ENCODE measurements at places on chromosomes 2 and 18.

GRCh38 chr2:97932975-97933662 is 62.6 kb downstream of the TMEM131 start:
- DNase-seq, result no peak

DNA sequence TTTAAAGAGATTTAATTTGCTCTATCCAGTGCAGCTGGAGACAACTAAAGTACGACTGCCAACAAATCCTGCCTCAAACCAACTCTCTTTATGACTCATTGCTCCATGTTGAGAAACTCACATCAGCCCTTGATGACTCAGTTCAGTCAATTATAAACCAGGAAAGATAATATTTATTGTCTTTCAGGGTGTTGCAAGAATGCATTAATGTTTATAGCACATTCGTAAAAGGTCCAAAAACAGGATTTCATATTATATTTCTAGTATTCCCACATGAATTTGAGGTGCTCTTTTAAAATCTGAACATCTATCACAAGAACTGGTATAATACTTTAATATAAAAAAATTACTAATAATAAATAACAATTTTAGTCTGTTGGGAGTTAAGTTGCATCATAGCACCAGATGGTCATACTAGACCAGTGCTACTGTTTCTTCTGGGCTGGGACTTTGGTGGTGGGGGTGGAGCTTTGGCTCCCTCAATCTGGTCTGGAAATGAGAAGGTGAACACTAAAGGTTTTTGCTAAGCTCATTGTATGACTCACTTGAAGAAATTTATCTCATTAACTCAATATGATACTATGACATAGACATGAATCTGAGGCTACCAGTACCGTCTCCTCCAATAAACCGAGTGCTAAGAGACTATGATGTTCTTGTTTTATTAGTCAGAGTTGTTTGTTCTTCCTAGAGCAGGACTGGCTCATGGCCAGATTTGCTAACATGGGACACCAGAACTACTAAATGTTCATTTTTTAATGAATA is 26.6 kb upstream of the MAP3K20 start:
- no peak for DNase-seq

- DNase-seq, result no peak
Observed at GRCh38 chr2:10668402-10669012, 21.3 kb downstream of the NOL10 start.

- no peak for DNase-seq
Observed at GRCh38 chr2:224181534-224182155, 142.6 kb upstream of the SERPINE2 start.

DNA sequence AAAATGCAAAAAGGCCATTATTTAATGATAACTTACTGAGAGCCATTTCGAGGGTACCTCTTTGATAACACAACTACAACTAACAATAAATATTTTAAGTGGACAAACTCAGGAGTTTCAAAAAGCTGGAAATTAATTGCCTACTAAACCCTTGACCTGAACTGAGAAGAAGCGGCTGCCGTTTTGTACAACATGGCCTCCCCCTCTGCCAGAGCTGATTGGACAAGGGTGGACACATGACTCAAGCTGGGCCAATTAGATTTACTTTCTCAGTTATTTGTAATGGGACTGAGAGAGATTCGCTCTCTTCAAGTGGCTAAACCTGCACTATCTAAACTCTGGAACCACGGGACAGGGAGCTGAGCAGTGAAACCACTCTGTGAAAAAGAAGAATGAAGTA is 135.9 kb upstream of the SERPINE2 start:
- DNase-seq, result no peak

GRCh38 chr2:187442378-187442777 is 5.7 kb downstream of the CALCRL start:
- DNase-seq, result no peak

DNA sequence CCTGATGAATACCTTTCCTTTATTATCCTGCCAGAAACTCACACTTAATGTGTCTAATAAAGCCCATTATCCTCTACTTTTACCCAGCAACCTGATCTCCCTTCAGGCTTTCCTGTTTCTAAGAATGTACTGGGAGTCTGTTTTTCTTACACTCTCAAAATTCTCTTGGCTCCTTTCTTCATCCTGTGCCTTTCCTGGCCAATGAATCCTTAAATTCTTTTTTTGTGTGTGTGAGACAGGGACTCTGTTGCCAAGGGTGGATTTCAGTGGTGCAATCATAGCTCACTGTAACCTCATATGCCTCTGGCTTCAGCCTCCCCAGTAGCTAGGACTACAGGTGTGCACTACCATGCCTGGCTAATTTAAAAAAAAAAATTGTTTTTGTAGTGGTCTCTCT is 72.7 kb downstream of the MAP2 start:
- no peak for DNase-seq

DNA sequence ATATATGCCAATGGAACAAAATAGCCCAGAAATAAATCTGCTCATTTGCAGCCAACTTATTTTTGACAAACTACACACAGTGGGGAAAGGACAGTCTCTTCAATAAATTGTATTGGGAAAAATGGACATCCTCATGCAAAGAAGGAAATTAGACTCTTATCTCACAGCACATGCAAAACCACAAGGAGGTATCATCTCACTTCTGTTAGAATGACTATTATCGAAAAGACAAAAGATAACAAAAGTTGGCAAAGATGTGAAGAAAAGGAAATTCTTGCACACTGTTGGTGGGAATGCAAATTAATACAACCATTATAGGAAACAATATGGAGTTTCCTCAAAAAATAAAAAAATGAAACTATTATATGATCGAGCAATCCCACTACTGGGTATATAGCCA is 16.3 kb upstream of the WDR75 start:
- DNase-seq, result no peak

GRCh38 chr2:134244086-134244485 is 9.8 kb upstream of the MGAT5 start:
- DNase-seq, result no peak

DNA sequence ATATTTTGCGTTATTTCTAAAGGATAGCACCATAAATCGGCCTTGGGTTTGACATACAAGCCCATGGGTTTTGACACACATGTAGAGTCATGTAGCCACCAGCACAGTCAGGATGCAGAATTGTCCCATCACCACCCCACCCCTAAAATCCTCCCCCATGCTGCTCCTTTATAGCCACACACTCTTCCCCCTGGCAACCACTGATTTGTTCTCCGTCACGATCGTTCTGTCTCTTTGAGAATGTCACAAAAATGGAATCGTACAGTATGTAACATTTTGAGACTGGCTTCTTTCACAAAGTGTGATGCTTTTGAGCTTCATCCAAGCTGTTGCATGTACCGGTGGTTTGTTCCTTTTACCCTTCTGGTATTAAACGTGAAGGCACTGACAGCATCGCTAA is 39.1 kb downstream of the CRACDL start:
- DNase-seq, result no peak

DNA sequence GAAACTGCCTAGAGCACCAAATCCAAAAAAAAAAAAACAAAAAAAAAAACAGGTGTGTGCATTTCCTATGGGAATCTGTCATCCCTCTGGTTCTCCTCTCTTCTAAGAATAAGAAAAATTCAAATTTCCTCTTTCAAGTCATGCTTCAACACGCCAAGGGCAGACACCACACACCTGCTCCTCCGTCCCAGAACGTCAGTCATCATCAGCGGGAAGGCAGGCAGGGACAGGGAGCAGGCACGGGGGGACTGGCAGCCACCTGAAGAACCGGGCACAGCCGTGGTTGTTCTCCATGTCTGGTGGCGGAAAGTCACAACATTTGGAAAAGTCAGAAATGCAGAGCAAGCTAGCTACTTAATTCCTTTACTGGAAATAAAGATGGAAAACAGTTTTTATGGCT is 214.8 kb downstream of the IKZF2 start:
- no peak for DNase-seq

DNA sequence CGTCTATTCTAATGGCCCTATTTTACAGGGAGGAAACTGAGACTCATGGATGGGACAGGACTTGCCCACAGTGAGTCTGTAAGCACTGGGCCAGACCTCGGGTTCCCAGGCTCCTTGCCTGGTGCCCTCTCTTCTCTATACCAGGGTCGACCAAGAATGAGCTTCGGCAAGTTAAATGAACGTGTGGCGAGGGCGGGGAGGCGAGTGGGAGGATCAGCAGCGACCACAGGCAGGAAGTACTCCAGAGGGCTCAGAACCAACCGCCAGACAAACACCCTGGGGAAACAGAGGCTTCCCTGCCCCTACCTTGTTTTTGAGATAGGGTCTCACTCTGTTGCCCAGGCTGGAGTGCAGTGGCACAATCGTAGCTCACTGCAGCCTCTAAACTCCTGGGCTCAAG is 177.7 kb upstream of the SMAD2 start:
- no peak for DNase-seq

Measured in GM18507 (cell line).